ENCODE measurements at places on chromosomes 2 and 18. TPM values are rescaled to one million over a fixed set of nuclear protein-coding genes. Genes with fewer than 3 reads are reported as not detected.

Gene FOXD4L1
- 0.33 TPM for total RNA-seq

Gene CTLA4
- total RNA-seq, result not detected

Gene TNFRSF11A
- total RNA-seq, result 1.6 TPM

Gene SERPINB12
- not detected for total RNA-seq

Gene GALNT5
- 12.7 TPM for total RNA-seq

Gene LBH
- 56.5 TPM for total RNA-seq

Gene PHLPP1
- 8.4 TPM for total RNA-seq

Gene HS6ST1
- 22.7 TPM for total RNA-seq

Gene EVA1A
- total RNA-seq, result 19.2 TPM

Gene DARS1
- 58.6 TPM for total RNA-seq

Gene ID2
- total RNA-seq, result 8.7 TPM

Gene CFC1
- total RNA-seq, result not detected

Data from mammary epithelial cell (primary cell).